Neural crest cell (in vitro differentiated cells): ENCODE measurements at places on chromosomes 3 and 15.

DNA sequence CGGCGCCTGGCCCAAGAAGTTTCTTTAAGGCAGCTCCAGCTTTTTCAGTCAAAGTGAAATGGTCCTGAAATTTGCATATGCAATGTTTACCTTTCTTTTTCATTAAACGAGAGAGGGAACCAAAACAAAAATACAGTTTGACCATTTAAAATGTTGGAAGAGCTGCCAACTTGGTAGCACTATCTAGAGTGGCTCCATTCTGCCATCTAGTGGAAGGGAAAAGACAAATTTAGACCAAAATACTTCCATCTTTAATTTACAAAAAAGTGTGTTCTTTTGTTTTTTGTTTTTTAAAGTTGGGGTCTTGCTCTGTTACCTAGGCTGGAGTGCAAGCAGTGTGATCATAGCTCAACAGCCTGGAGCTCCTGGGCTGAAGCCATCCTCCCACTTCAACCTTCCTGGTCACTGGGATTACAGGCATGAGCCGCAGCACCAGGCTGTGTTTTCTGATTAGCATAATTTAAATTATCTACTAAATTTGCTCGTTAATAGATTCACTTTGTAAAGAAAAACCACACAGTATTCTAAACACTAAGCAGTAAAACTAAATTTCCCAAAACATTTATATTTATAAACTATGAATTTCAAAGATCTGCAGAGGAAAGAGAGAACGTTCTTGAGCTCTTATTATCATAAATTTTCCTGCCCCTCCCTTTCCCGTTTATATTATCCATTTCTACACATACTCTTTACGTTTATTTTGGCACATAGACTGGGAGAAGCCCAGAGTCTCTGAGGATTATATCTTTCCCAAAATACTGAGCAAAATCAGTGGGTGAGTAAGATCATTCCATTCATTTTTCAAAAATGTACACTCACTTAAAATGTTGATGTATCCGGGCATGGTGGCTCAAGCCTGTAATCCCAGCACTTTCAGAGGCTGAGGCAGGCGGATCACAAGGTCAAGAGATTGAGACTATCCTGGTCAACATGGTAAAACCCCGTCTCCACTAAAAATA, 15.4 kb upstream of the RFC4 start:
- DNase-seq: no peak

DNA sequence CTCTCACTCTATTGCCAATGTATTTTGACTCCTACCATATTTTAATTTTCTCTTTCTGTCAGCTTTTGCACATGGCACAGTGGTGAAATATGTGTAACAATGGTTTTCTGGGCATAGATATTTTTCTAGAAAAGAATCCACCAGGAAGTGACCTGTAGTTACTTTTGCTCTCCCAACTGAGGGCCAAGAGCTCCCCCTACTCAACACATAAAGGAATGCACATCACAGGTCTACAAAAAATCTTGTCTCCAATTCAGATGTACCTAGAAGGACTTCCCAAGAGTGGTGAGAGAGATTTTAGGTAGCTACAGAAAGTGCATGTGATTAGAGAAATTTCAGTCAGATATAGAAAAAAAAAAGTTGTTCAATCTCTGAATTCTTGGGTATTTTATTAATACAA, 15.6 kb downstream of the CPA3 start:
- no peak for DNase-seq

DNA sequence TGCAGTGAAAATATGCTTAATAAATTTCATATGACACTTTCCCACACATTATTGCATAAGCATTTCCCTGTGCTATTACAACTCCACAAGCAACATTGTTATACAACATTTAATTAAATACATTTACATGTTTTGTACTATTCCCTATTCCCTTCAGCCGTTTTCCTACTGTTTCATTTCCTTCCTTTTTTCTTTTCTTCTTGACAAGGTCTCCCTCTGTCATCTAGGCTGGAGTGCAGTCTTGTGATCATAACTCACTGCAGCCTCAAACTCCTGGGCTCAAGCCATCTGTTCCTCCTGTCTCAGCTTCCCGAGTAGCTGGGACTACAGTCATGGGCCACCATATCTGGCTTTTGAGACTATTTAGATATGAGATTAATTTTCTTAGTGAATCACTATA, 254.7 kb downstream of the NFKBIZ start:
- DNase-seq: no peak

- DNase-seq: peak; percentile 96
Measured at GRCh38 chr3:113051302-113051711, 60.5 kb downstream of the GTPBP8 start.

- DNase-seq: no peak
Measured at GRCh38 chr3:193859195-193859594, 266.2 kb downstream of the OPA1 start.
